ENCODE measurements at places on chromosomes 6 and 20.

DNA sequence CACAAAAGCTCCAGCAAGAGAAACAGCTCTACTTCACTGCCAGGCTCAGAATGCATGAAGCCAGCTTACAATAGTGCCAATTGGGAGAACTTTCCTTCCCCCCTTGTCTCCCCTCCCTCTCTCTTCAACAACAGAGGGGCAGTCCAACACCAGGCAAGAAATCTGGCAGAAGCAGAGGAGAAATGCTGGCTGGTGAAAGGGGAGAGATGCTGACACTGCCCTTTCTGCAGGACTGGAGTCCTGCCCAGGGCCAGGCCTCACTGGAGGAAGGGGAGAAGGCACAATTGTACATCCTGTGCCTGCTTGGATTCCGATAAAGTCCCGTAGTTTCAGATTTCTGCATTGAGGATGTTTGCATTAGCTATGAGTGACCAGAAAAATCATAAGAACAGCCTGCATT is 148.6 kb downstream of the LRRC1 start:
- no peak overlapping the region for H3K27ac ChIP-seq
- H3K27me3 ChIP-seq, result no peaks in the 10 kb centered on the region
- DNase-seq, result no peak
- H3K4me3 ChIP-seq, result no peak overlapping the region

DNA sequence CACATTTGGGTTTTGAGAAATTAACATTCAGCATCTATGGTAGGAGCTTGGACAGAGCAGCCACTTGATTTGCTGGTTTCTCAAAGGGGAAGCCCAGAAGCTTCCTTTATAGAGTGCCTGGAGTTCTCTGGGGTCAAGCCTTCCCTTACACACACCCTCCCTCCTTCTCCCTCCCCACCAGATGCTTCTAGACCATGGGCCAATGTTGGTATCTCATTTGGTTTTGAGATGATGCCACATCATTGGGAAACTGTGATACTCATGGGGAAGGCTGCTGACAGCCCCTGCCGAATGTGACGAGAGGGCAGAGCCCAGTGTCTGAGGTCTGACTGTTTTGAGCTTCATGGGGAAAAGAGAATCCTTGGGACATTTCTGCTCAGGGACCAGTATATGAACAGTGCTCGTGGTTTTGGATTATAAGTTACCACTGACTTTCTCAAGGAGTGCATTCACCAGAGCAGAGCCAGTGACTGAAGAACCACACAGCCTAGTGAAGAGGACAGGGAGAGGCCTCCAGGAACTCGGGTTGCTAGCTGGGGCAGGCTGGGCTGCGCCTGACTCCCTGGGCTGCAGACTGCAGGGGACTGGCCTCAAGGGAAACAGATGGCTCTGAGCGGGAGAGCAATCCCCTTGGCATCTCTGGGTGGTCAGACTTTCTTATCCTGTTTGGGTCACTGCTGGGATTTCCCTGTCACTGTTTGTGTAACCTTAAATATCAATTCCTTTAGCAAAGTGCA is 46.4 kb upstream of the CST5 start:
- no peaks in the 10 kb centered on the region for H3K27me3 ChIP-seq
- DNase-seq, result no peak
- H3K4me3 ChIP-seq, result no peak overlapping the region
- peaks cover 9% of the 10 kb centered on the region for H3K4me1 ChIP-seq
- no peaks in the 10 kb centered on the region for H3K36me3 ChIP-seq

GRCh38 chr6:38552121-38552520 is 87.6 kb downstream of the BTBD9 start:
- H3K27me3 ChIP-seq, result no peaks in the 10 kb centered on the region
- H3K27ac ChIP-seq, result no peak overlapping the region
- H3K4me3 ChIP-seq, result no peak overlapping the region
- H3K4me1 ChIP-seq, result no peaks in the 10 kb centered on the region

- peak overlapping the region; percentile 43 for H3K4me3 ChIP-seq
- H3K27me3 ChIP-seq, result no peaks in the 10 kb centered on the region
- no peak for DNase-seq
- H3K27ac ChIP-seq, result peak overlapping the region; percentile 90
- H3K4me1 ChIP-seq, result peaks cover 59% of the 10 kb centered on the region
Measured at GRCh38 chr6:158038291-158039177, 56.9 kb downstream of the SYNJ2 start.

DNA sequence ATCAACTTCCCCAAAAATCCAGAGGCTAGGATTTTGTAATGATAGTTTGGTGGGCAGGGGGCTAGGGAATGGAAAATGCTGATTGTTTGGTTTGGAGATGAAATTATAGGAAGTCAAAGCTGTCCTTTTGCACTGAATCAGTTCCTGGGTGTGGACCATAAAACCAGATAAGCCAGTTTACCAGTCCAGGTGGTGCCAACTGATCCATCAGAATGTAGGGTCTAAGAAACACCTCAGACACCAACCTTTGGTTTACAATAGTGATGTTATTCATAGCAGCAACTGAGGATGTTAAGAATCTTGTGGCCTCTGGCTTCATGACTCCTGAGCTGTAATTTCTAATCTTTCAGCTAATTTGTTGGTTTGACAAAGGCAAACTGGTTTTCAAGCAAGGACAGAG is 496.6 kb upstream of the EPHA7 start:
- DNase-seq, result no peak
- no peaks in the 10 kb centered on the region for H3K27me3 ChIP-seq
- no peak overlapping the region for H3K4me3 ChIP-seq
- H3K27ac ChIP-seq, result no peak overlapping the region
- H3K36me3 ChIP-seq, result no peaks in the 10 kb centered on the region

GRCh38 chr6:130625825-130626527 is 201.2 kb upstream of the SMLR1 start:
- DNase-seq, result no peak
- H3K27me3 ChIP-seq, result no peaks in the 10 kb centered on the region
- no peaks in the 10 kb centered on the region for H3K4me1 ChIP-seq
- no peak overlapping the region for H3K4me3 ChIP-seq
- H3K27ac ChIP-seq, result no peak overlapping the region

DNA sequence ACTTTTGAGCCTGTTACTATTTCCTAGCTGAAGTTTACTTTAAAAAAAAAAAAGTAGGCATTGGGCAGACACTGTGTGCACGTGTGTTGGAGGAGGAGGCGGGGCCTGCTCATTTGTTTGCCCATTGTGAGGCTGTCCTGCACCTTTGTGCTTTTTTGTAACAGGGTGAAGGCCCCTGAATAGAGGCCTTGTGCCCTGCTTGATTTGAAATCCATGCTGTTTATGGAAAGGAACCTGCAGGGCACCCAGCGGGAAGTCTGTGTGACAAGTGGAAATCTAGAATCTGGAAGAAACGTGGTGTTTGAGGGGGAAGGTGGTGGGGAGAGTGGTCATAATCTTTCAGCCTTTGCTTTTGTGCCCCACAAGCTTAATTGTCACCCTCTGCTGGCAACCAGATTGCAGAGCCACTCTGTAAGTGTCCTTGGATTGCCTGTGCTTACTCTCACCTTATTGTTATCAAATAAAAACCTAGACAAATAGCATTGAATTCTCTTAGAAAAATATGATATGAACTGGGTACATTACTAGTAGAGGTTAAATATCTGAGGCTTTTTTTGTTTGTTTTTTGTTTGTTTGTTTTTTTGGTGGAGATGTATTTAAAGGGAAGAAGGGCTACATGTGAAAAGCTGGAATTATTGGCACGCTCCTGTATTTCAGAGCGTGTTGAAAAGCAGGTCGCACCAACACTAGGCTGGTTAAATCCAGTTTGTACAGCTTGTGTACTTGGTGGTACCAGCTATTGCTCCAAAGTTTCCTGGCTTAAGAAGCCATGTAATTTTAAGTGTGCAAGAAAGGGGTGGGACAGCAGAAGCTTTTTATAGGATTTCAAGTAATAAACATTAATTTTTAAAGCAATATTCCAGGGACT is 156.3 kb downstream of the ARID1B start:
- no peak overlapping the region for H3K4me3 ChIP-seq
- H3K27ac ChIP-seq, result peak overlapping the region; percentile 33
- H3K36me3 ChIP-seq, result no peaks in the 10 kb centered on the region

DNA sequence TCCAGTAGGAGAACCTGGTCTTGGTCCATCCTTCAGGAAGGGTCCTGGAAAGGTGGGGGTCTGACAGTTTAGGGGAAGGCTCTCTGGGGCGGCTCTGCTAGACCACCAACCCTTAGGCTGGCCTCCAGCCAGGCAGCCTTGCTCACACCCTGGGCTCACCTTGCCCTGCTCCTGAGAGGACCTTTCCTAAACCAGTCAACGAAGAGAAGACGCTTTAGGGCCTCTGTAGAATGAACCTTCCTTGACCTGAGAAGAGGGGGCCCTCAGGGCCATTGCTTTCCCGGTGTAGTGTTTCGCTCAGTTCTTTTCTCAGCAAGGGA is 1.1 kb downstream of the CDC25B start:
- peak overlapping the region; percentile 95 for H3K4me3 ChIP-seq
- no peak overlapping the region for H3K27ac ChIP-seq
- H3K27me3 ChIP-seq, result no peaks in the 10 kb centered on the region
- H3K4me1 ChIP-seq, result peaks cover 15% of the 10 kb centered on the region
- H3K36me3 ChIP-seq, result no peaks in the 10 kb centered on the region

DNA sequence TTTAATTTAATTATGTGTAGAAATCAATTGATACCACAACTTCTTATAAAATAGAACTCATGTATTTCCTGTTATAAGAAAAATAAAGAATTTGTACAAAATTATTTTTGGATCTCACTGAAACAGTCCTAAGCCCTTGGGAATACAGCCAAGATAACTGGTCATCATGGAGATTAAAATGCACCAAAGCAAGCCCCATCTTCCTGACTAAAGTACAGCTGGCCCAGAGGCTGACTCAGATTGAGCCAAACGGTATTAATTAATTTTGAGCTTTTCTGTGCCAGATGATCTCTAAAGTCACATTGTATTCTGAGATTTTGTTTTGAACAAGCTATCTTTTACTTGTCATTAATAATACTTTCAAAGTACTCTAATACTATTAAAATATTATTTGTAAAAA is 978.5 kb downstream of the TBC1D32 start:
- H3K4me3 ChIP-seq, result no peak overlapping the region
- H3K36me3 ChIP-seq, result no peaks in the 10 kb centered on the region
- no peak for DNase-seq
- 0 out of 2 replicates have a peak, but pooled peaks cover 11% of the 10 kb centered on the region for H3K4me1 ChIP-seq
- no peaks in the 10 kb centered on the region for H3K27me3 ChIP-seq
- H3K27ac ChIP-seq, result no peak overlapping the region

DNA sequence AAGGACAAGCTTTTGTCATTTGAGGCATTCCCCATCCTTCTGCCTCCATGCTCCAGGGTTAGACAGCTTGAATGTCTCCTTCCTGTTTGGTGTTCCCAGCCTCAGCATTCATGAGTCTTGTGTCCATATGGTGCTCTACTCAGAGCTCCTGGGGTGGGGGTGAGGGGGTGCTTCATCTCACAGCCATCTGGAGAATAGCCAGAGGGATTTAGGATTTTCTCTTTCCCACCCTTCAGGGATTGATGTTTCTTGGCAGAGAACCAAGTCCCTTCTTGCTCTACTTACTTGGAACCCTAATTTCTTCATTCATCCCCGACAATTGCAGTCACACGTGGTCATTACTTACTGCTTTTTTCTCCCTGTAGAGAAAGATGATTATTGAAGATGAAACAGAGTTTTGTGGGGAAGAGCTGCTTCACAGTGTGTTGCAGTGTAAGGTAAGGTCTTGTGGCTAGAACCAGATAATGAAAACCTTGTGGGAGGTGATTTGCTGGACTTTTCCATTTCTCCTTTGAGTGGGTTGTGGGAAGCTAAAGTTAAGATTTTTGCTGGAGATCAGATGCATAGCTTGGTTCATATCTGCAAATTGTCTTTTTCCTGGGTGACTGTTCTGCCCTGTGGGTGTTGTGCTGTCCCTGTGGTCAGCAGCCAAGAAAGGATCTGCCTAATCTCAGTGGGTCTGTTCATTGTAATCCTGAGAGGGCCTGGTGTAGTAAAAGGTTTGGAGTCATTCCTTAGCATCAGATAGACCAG is 18.6 kb downstream of the CMTR1 start:
- H3K27me3 ChIP-seq, result no peaks in the 10 kb centered on the region
- no peak overlapping the region for H3K4me3 ChIP-seq
- 0 out of 2 replicates have a peak, but pooled peaks cover 18% of the 10 kb centered on the region for H3K36me3 ChIP-seq
- H3K4me1 ChIP-seq, result no peaks in the 10 kb centered on the region

- no peak overlapping the region for H3K27ac ChIP-seq
- no peaks in the 10 kb centered on the region for H3K36me3 ChIP-seq
- no peaks in the 10 kb centered on the region for H3K4me1 ChIP-seq
- H3K4me3 ChIP-seq, result no peak overlapping the region
- peak; percentile 13 for DNase-seq
Measured at GRCh38 chr20:59448851-59449444, 148.5 kb downstream of the EDN3 start.

- H3K4me1 ChIP-seq, result no peaks in the 10 kb centered on the region
- H3K27me3 ChIP-seq, result no peaks in the 10 kb centered on the region
- no peak overlapping the region for H3K4me3 ChIP-seq
- no peak for DNase-seq
Measured at GRCh38 chr6:82204020-82204419, 43.5 kb downstream of the IBTK start.

GRCh38 chr20:9331707-9332435 is 182.5 kb upstream of the LAMP5 start:
- no peak overlapping the region for H3K27ac ChIP-seq
- H3K4me3 ChIP-seq, result no peak overlapping the region
- no peaks in the 10 kb centered on the region for H3K27me3 ChIP-seq
- H3K4me1 ChIP-seq, result peaks cover 8% of the 10 kb centered on the region

DNA sequence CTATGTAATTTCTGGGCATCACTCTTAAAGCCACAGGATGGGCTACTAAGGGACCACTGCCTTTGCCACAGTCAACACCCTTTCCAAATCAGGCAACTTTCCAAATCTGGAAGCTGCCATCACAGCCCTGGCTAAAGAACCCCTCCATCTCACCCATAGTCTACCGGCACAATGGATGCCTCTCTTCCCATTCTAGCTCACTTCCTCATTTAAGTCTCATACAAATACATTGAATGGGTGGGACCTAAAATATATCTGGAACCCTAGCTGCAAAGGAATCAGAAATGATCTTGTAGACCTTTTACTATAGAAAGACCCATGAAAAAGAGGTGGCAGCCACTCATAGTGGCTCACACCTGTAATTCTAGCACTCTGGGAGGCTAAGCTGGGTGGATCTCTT is 3.3 kb upstream of the TREML4 start:
- no peaks in the 10 kb centered on the region for H3K36me3 ChIP-seq
- DNase-seq, result no peak
- H3K4me3 ChIP-seq, result no peak overlapping the region

GRCh38 chr20:47708140-47708807 is 77.0 kb downstream of the SULF2 start:
- no peak overlapping the region for H3K27ac ChIP-seq
- H3K27me3 ChIP-seq, result no peaks in the 10 kb centered on the region
- H3K4me1 ChIP-seq, result no peaks in the 10 kb centered on the region
- H3K4me3 ChIP-seq, result no peak overlapping the region
- no peak for DNase-seq
- H3K36me3 ChIP-seq, result peaks cover 55% of the 10 kb centered on the region

GRCh38 chr6:18431581-18431980 is 44.4 kb downstream of the RNF144B start:
- peaks cover 50% of the 10 kb centered on the region for H3K4me1 ChIP-seq
- H3K27me3 ChIP-seq, result no peaks in the 10 kb centered on the region
- H3K36me3 ChIP-seq, result 0 out of 2 replicates have a peak, but pooled peaks cover 11% of the 10 kb centered on the region
- H3K4me3 ChIP-seq, result no peak overlapping the region
- peak overlapping the region; percentile 89 for H3K27ac ChIP-seq

- H3K36me3 ChIP-seq, result no peaks in the 10 kb centered on the region
- no peak within 1 kb of the TSS for H3K4me3 ChIP-seq
- H3K4me1 ChIP-seq, result peaks cover 20% of the 10 kb centered on the region
- DNase-seq, result peak; percentile 43
- H3K27ac ChIP-seq, result no peak within 1 kb of the TSS
- H3K27me3 ChIP-seq, result no peaks in the 10 kb centered on the region
Measured at GRCh38 chr6:41039060-41039998, at the start of gene UNC5CL. UNC5CL (minus strand) TSS chr6:41039221; CDS start chr6:41035074, 4,147 bp downstream.

Measured in PC-9 (cell line).